ENCODE measurements at places on chromosomes 2 and 18.
A peak's percentile ranks its signal among the peaks of the same experiment; 100 is the strongest.

DNA sequence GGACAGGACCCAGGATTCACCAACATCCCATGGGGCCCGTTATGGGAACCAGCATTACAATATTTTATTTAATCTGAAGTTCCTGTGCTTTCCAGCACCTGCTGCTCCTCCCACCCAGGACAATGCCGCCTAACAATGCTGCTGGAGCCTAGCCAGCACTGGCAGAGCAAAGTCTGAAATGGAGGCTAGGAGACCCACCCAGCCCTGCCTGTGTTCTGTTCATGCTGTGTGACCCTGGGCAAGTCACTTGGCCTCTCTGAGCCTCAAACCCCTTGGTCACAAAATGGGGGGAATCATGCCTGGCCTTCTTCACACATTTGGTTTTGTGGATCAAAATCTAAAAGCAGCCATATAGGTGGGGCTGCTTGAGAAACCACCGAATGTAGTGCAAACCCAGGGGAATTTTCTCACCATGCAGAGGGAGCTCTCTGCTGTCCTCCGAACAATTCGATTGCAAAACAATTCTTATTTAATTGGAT is 38.5 kb upstream of the ODC1 start:
- DNase-seq: no peak

- no peak for DNase-seq
Measured at GRCh38 chr2:48845684-48846083, 90.2 kb upstream of the LHCGR start.

- peak; percentile 54 for DNase-seq
Measured at GRCh38 chr2:217993817-217994463, 8.9 kb downstream of the TNS1 start.

DNA sequence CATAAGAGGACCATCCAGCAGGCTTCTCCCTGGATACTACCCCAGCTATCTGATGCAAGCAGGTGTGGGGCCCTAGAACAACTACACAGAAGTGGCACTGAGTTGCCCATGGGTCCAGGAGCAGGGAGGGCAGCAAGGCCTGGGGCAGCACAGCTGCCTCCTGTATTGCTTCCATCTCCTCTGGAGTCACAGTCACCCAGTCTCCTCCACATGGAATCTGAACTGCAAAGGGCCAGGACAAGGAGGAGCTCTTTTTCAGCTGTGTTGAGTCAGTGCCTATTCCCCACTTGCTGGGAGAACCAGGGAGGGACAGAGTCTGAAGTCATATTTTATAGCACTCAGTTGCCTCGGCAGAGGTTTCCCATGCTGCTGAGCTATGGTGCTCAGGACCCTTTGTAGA is 67.9 kb upstream of the ALPP start:
- DNase-seq: no peak

DNA sequence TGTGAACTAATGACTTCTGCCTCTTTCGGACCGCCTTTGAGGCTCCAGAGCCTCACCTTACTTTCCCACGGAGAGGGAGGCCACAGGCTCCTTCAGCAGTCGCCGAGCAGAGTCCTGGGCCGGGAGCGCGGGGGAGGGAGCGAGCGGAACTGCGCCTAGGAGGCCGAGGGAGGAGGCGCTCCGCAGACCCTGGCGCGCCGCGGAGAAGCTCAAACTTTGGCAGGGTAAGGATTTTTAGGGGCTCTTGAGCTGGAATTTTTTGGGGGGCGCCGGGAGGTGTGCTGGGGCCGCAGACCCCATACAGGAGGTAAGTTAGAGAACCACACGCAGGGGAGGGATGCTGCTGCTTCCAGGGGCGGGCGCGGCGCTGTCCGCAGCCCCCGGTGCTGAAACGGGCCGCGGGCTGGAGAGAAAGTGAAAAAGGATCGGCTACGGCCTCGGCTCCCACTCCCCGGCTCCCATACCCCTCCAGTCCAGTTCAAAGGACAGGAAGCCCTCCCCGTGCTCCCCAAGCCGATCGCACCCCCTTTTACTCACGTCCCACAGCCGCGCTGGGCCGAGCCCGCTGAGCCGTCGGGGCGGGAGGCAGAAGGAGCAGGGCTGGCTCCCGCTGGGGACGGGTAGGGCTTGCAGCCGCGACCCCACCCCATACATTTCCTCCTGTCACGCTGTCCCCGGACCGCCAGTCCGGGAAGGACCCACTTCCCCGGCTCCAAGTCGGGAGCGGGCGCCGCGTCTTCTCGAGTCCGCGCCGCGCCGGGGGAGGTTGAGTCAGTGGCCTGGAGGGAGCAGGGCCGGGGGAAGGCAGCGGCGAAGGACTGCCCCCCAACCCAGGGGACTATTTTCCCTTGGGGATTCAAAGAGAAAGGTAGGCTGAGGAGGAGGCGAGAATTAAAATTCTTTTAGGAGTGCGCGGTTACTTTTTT is at the start of gene CNGA3:
Gene CNGA3, plus strand, starts transcription at position 146 of the 926 bp plus-strand sequence. CDS start 23,520 bp downstream, outside the sequence.
- DNase-seq: peak; percentile 21

DNA sequence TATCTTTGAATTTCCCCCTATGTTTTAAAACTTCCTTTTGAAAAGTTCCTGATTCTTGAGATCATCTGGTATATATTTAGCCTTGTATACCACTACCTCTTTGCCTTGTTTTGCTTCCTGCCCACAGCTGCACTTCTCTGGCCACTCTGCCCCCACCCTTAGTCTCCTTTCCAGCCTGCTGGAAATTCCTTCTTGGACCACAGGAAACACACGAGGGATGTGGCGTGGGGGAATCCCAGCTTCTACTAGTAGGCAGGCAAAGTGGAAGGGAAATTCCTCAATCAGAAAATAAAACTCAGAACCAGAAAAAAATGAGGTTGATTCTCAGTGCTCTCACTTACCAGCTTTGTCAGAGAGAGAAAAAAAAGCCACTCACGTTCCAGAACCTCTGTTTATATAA is 13.4 kb downstream of the IL18RAP start:
- peak; percentile 17 for DNase-seq

- peak; percentile 59 for DNase-seq
Measured at GRCh38 chr18:39523281-39523680, 1957.7 kb upstream of the CELF4 start.

Measured in iris pigment epithelial cell (primary cell).